ENCODE measurements at places on chromosomes 1 and 21.

DNA sequence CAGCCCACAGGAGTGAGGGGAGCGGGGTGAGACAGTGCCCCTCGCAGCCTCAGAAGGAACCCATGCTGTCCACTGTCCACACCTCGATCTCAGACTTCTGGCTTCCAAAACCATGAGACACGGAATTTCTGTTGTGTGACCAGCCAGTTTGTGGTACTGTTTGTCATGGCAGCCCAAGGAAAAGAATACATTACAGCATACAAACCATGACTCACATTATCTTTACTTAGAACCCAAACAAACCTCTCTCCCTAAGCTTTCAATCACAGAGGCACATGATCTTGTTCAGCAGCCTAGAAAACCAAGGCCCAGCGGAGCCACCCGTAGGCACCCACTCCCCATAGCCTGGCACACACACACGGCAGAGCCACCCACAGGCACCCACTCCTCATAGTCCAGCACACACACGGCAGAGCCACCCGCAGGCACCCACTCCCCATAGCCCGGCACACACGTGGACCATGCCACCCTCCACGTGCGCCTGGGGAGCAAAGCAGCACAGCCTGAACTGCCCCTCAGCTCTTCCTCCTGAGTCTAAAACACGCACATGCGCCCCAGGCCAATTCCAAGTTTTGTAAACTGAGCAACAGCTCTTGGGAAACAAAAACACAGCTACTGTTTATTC is 458 bp upstream of the KRTAP10-4 start:
- DNase-seq = no peak

DNA sequence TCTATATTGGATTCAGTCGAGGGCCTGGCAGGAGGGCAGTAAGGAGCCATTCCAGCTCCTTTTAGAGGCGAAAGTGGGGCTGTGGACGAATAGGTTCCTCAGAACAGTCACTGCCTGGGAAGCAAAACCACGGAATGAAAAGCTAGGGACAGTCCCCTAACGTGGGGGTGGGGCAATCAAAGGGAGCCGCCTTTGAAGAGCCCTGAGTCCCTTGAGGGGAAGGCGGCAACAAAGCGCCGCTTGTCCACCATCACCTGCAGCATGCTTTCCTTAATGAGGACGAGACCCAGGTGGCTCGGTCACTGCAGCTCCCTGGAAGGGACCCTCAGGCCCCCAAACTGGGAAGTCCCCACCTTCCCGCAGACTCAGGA is 184.7 kb downstream of the ETS2 start:
- DNase-seq = no peak

GRCh38 chr1:203378556-203379245 is 27.8 kb upstream of the FMOD start:
- no peak for DNase-seq

GRCh38 chr1:57982852-57983251 is 559.0 kb upstream of the DAB1 start:
- no peak for DNase-seq

DNA sequence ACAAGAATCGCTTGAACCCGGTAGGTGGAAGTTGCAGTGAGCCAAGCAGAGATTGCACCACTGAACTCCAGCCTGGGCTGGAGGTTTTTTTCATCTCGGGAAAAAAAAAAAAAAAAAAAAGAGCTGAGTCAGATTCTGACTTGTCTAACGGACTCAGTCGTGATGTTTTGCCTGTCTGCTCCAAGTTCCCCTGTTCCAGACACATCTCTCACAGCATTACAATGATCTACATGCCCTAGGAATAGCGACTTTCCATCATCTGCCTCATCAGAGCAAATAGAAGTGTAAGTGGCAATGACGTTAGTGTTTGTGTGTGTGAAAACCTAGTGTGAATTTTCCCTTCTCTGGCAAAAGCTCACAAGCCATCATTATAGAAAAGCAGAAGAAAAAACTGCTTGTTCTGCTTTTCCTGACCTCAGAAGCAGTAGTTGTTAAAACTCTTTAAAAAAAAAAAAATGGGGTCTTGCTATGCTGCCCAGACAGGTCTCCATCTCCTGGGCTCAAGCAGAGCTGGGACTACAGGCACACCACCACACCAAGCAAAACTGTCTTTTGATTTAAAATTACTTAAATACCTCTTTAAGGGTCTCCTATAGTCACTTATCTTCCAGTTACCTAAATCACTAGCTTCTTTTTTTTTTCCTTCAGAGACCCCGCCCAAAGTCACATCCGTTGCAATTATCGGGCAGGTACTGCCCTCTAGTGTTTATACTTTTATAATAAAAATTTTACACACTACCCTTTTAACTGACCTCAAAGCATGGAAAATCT is 37.3 kb downstream of the PLEKHO1 start:
- peak; percentile 85 for DNase-seq

GRCh38 chr1:185489406-185489805 is 172.4 kb upstream of the IVNS1ABP start:
- DNase-seq = no peak

- DNase-seq = no peak
These were observed 35.6 kb upstream of the NEK7 start for GRCh38 chr1:198121056-198121826.

GRCh38 chr21:42538479-42539275 is 25.0 kb downstream of the SLC37A1 start:
- DNase-seq = no peak

DNA sequence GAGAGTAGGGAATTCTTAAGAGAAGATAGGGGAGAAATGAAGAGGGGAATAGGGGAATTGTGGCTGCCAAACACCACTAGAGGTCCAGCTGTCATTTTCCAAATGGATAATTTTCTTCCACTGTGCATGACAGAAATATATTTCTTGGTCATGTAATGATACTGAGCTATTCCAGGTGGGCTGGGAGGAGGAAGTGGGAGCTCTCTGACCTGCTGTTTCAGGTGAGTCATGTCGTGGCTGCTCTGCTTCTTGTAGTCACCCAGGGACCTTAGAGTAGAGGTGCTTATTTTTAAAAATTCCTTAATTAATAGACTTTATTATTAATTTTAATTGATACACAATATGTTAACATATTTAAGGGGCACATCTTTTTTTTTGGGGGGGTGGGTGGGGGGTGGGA is 11.9 kb downstream of the PDE4B start:
- no peak for DNase-seq

- peak; percentile 39 for DNase-seq
These were observed at the start of gene NBL1 for GRCh38 chr1:19643602-19644394. Gene NBL1, plus strand, starts transcription at chr1:19644311. Its CDS starts 10,720 bp downstream, at chr1:19655031.

GRCh38 chr1:111030590-111030989 is 66.9 kb upstream of the LRIF1 start:
- DNase-seq = peak; percentile 45

DNA sequence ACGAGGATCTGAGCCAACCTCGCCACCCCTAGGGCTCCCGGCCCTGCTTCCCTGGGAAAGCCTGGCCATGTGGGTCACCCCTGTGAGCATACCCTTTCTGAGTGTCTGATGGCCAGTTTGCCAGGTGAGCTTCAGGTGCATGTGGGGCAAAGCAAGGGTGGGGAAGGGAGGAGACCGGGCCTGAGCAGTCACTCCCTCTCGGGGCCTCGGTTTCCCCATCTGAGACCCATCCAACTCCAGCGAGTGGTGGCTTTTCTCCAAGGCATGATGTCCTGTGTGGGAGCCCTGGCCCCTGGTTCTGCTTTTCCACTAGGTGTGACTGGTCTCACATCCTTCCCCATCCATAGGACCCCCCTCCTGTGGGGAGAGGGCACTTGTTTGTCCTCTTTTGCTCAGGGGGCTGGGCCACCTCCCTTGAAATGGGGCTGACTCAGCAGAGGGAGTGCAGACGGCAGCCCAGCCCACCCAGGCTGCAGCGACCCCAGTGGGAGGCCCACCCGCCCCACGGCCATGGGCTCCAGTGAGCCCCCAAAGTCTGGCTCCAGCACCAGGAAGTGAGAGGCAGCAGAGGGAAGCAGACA is 1.7 kb upstream of the WNT9A start:
- DNase-seq = no peak

DNA sequence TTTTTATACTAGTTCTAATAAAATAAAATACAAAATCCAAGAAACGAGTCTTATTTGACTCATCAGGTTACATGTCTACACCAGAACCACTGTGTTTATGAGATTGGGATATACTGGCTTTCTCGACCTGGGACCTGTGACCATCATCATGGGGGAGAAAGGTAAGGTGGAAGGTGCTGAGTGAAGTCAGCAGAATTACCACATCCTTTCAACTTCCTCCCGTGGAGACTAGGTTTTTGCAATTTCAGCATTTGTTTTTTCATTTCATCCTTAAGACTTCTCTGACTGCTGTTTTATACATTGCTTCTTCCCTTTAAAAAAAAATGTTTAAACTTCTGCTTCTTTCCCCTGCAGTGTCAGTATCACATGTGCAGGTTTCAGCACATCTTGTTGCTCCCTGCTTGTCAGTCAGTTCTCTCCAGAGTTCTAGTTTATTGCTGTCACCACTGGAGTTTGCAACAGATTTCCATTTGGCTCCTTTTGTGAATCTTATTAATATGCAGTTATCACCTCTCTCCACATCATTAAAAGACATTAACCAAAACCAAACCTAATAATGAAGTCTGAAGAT is 60.4 kb upstream of the HAO2 start:
- no peak for DNase-seq
